ENCODE measurements at places on chromosomes 1 and 21. TPM values are rescaled to one million over a fixed set of nuclear protein-coding genes. Genes with fewer than 3 reads are reported as not detected.

The SELL gene
- total RNA-seq, result 1.9 TPM

DNA sequence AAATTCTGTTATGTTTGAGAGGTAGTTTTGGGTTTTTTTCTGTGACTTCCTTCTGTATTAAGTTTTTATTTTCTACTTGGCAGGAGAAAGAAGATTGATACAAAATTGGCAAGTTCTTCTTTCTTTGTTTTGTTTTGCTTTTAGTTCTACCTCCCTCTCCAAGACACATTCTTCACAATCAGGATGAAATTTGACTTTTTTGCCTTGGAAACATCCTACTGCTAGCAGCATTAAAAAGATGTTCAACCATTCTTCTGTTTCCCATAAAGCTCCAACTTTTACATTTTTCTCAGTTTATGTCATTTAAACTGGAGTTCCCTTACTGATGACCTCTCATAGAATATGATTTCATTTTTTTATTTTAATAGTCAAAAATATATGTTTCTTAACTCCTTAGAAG, 234.8 kb downstream of the NCAM2 start:
- no peak for DNase-seq

The GNAT2 gene
- 0.25 TPM for total RNA-seq

The PM20D1 gene
- total RNA-seq, result 0.13 TPM

- no peak for DNase-seq
Measured at GRCh38 chr1:170741678-170742077, 77.7 kb downstream of the PRRX1 start.

GRCh38 chr1:34784751-34785221, 3.8 kb downstream of the GJB3 start:
- no peak for DNase-seq

GRCh38 chr1:82491301-82492048, 690.7 kb downstream of the ADGRL2 start:
- no peak for DNase-seq

DNA sequence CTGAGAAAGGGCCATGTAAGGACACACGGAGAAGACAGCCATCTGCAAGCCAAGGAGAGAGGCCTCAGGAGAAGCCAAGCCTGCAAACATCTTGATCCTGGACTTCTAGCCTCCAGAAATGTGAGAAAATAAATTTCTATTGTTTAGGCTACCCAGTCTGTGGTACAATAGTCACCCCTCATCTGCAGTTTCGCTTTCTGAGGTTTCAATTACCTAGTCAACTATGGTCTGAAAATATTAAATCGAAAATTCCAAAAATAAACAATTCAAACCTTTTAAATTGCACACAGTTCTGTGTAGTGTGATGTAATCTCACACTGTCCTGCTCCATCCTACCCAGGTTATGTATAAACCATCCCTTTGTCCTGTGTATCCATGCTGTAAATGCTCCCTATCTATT, 52.6 kb downstream of the ZNF644 start:
- no peak for DNase-seq

The ADAMTSL4 gene
- 38.5 TPM for total RNA-seq

DNA sequence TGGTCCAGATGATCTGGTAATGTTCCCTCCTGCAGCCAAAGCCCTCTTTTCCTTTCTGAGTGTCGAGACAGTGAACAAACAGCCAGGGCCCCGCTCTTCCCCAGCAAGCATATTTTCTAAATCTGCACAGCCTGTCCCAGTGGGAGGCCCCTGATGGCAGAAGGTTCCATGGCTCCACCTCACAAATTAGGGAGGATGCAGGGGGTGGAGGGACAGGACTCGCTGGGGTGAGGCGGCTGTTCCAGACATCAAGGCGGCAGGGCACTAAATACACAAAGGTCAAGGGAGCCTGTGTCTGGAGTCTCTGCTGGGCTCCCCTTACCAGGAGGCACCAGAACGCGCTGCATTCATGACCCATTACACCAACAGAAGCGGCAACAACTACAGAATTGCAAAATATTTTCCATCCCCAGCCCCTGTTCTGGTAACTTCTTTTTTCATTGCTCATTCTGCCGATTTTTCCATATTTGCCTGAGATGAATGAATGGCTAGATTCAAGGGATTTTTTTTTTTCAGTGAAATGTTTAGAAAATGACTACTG, 27.0 kb upstream of the PRELP start:
- DNase-seq, result no peak

DNA sequence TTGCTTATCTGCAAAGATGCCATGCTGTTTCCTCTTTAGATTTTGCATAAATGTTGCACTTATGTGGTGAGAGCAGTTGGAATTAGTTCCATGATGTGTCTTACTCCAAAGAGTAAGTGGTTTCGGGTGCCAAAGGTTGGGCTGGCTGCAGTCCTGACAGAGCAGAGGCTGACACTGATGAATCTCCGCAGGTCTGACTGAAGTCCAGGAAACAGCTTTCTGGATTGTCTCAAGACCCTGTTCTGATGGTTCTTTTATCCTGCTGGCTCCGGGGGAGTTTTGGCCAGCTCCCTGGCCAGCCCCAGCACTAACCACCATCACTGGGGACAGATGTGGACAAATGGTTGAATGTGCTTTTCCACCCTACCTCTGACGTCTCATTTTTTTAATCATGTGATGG, 207.2 kb upstream of the KIAA0040 start:
- no peak for DNase-seq

Measured in left lobe of liver (tissue), 2 donors.